Activated CD8-positive, alpha-beta T cell treated with anti-CD3 and anti-CD28 coated beads for 36 hours (primary cell): ENCODE measurements at places on chromosomes 5 and 9. TPM values are rescaled to one million over a fixed set of nuclear protein-coding genes. Genes with fewer than 3 reads are reported as not detected.

SLC1A1 gene
- total RNA-seq, result 0.09 TPM

KCNV2 gene
- total RNA-seq, result not detected

LHX3 gene
- not detected for total RNA-seq

JAKMIP2 gene
- total RNA-seq, result 2.6 TPM

IRX2 gene
- not detected for total RNA-seq

PLK2 gene
- 4.0 TPM for total RNA-seq

SEMA5A gene
- not detected for total RNA-seq

TYRP1 gene
- not detected for total RNA-seq

CATSPER3 gene
- total RNA-seq, result 0.31 TPM

SCGB3A1 gene
- total RNA-seq, result not detected

CORO2A gene
- 12.2 TPM for total RNA-seq

PARP8 gene
- total RNA-seq, result 42.9 TPM

SPATA24 gene
- 4.3 TPM for total RNA-seq

ARAP3 gene
- total RNA-seq, result 7.2 TPM

BARHL1 gene
- not detected for total RNA-seq

GNAQ gene
- 18.1 TPM for total RNA-seq

CYLC2 gene
- total RNA-seq, result not detected

SH3PXD2B gene
- 0.38 TPM for total RNA-seq

ANKRD34B gene
- not detected for total RNA-seq

FCHO2 gene
- total RNA-seq, result 0.32 TPM

MYO10 gene
- total RNA-seq, result 0.09 TPM

TSLP gene
- 1.0 TPM for total RNA-seq

STKLD1 gene
- total RNA-seq, result 0.52 TPM

ZNF462 gene
- not detected for total RNA-seq

FGFR4 gene
- 1.3 TPM for total RNA-seq

ANKDD1B gene
- total RNA-seq, result not detected

GRXCR2 gene
- total RNA-seq, result not detected

IFNA21 gene
- not detected for total RNA-seq

PFN3 gene
- not detected for total RNA-seq

ENHO gene
- not detected for total RNA-seq

PTCH1 gene
- total RNA-seq, result 7.3 TPM

ERP44 gene
- total RNA-seq, result 11.1 TPM

RARS1 gene
- 110 TPM for total RNA-seq

PIP5K1B gene
- 0.43 TPM for total RNA-seq

PCDHGB6 gene
- 0.09 TPM for total RNA-seq

PAEP gene
- not detected for total RNA-seq

RASGRF2 gene
- total RNA-seq, result 14.9 TPM

WNT8A gene
- total RNA-seq, result not detected

PCDHGB7 gene
- not detected for total RNA-seq

DCAF12 gene
- 34.7 TPM for total RNA-seq

OR13D1 gene
- total RNA-seq, result not detected

SMIM33 gene
- 0.16 TPM for total RNA-seq

IL4 gene
- 0.72 TPM for total RNA-seq

AK1 gene
- total RNA-seq, result 12.1 TPM

GABRA1 gene
- not detected for total RNA-seq

IARS1 gene
- total RNA-seq, result 251 TPM

PCDHGA9 gene
- total RNA-seq, result not detected

SOX30 gene
- total RNA-seq, result 0.16 TPM

PCDHB5 gene
- not detected for total RNA-seq

DNAI1 gene
- total RNA-seq, result 0.18 TPM

COL5A1 gene
- total RNA-seq, result 0.34 TPM

N4BP3 gene
- 33.2 TPM for total RNA-seq

ZNF483 gene
- total RNA-seq, result 2.8 TPM
